ENCODE measurements at places on chromosomes 7 and 10. TPM values are rescaled to one million over a fixed set of nuclear protein-coding genes. Genes with fewer than 3 reads are reported as not detected.

Gene HECTD2
- 3.7 TPM for total RNA-seq

Gene PNLIPRP2
- total RNA-seq = 0.56 TPM

Gene CFAP69
- not detected for total RNA-seq

Gene ZPBP
- not detected for total RNA-seq

Gene PLEKHS1
- not detected for total RNA-seq
